Suprapubic skin (tissue), 4 donors: ENCODE measurements at places on chromosomes 12 and 14.

GRCh38 chr14:93318927-93319326 is 13.9 kb downstream of the BTBD7 start:
- H3K4me3 ChIP-seq = no peak overlapping the region
- peaks cover 26% of the 10 kb centered on the region for H3K4me1 ChIP-seq
- no peaks in the 10 kb centered on the region for H3K36me3 ChIP-seq
- H3K27me3 ChIP-seq = no peaks in the 10 kb centered on the region
- DNase-seq = no peak

DNA sequence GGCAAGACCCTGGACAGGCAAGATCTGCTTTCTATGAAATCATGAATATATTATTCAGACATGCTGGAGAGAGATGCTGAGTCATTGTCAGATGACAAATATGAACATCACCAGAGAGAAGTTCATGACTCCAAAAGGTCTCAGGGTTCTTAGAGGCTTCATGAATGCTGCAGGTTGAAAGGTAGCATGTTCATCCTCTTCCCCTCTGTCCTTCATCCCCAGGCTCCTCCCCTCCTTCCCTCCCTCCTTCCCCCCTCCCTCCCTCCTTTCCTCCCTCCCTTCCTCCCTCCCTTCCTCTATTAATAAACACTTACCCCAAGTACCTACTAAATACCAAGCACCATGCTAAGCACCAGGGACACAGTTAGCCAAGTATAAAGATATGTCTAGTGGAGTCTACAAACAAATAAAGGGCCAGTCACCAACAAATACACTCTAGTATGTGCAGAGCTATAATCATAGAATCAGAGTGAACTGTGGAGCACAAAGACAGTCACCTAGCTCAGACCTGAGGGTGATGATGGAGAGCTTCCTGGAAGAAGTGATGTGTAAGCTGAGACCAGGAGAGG is 46.2 kb downstream of the RPH3A start:
- no peak overlapping the region for H3K4me3 ChIP-seq
- no peak for DNase-seq
- no peaks in the 10 kb centered on the region for H3K4me1 ChIP-seq
- H3K36me3 ChIP-seq = no peaks in the 10 kb centered on the region
- no peak overlapping the region for H3K27ac ChIP-seq

GRCh38 chr14:63715360-63715759 is 12.5 kb downstream of the SGPP1 start:
- H3K36me3 ChIP-seq = no peaks in the 10 kb centered on the region
- no peak overlapping the region for H3K4me3 ChIP-seq
- no peaks in the 10 kb centered on the region for H3K27me3 ChIP-seq
- H3K4me1 ChIP-seq = no peaks in the 10 kb centered on the region
- H3K27ac ChIP-seq = no peak overlapping the region
- DNase-seq = no peak

DNA sequence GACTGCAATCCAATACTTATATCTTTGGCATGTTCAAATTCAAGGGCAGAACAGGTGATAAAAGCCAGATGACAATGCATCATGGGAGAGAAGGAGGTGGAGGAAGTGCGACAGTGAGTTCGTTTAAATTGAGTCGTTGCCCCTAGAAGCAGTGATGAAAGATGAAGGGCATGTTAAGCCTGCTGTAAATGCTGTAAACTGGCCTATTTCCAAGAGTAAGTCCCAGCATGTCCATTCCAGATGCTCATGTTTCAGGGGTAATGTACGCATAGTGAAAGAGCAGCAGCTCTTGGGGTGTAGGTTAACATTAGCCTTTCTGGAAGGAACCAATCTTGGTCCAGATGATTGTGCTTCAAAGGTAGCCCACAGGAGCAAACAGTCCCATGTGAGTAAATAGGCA is 97.1 kb downstream of the C2CD5 start:
- no peak for DNase-seq
- H3K36me3 ChIP-seq = peaks cover 7% of the 10 kb centered on the region
- H3K4me1 ChIP-seq = peaks cover 3% of the 10 kb centered on the region

DNA sequence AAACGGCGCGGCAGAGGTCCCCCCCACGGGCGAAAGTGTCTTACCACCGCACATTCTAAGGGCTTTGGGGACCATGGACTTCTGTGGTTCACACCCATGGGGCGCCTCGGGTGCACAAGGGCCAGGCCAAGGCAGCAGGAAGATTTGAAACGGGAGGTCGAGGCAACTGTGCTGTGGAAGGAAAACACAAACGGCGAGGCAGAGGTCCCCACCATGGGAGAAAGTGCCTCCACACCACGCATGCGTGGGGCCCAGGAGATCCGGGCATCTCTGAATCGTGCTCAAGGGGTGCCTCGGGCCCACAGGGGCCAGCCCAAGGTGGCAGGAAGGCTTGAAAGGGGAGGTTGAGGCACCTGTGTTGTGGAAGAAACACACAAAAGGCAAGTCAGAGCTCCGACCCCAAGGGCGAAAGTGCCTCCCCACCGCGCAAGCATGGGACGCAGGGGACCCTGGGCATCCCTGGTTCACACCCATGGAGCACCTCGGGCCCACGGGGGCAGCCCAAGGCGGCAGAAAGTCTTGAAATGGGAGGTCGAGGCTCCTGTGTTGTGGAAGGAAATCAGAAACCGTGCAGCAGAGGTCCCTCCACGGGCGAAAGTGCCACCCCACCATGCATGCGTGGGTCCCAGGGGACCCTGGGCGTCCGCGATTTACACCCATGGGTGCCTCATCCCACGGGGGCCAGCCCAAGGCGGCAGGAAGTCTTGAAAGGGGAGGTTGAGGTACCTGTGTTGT is 371.0 kb downstream of the ALG10 start:
- H3K4me1 ChIP-seq = no peaks in the 10 kb centered on the region
- peak; percentile 74 for DNase-seq
- H3K27ac ChIP-seq = no peak overlapping the region
- H3K36me3 ChIP-seq = no peaks in the 10 kb centered on the region
- peaks cover 8% of the 10 kb centered on the region for H3K27me3 ChIP-seq
